ENCODE measurements at places on chromosomes 12 and 14.

DNA sequence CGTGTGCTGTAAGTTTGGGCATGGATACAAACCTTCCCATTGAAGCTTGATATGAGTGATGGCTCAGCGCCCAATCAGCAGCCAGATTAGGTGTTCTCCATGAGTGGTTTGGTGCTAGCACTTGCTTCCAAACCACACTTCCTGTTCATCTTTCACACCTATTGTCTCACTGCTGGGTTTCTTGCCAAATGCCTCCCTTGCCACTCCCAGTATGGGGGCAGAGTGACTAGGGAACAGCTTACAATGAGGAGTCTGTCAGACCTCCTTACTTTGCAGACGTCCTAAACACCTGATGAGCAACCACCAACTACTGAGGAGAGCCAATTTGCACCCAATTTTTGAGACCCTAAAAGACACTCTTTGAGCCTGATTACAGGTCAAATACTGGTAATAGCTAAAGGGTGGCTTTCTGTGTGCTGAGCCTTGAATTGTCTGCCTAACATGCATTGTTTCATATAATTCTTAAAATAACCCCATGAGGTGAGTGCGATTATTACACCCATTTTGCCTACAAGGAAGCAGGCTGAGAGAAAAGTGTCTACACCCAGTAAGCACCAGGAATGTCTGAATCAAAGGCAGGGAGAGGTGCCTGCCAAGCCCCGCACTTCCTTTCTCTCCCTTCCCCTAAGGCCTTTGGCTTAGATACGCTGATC lies 48.4 kb upstream of the FOS start:
- DNase-seq: no peak

- DNase-seq: no peak
These were observed 2.6 kb downstream of the MYF6 start for GRCh38 chr12:80709811-80710726.

DNA sequence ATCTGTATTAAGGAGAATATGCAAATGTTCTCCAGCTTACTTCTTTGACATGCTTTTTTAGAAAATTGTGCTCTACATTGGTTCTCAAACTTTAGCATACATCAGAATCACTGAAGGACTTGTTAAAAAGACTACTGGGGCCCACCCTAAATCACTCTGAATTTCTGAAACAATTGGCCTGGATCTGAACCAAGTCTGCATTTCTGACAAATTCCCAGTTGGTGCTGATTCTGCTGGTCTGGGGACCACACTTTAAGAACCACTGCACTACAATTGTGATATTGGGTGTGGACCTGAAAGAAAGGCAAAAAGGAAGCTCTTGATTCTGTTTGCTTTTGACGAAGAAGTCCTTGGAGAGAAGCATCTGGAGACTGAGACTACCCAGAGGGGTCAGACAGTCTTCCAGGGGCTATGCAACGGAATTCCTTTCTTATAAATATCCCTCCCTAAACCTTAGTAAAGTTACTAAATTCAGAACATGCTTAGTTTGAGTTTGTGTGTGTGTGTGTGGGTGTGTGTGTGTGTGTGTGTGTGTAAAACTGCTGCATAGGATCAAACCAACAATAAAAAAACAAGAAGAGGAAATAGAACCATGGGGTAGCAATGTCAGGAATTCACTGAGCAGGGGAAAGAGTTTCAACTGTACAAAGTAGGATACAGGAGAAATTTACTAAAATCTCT lies 36.8 kb downstream of the EAPP start:
- DNase-seq: no peak

DNA sequence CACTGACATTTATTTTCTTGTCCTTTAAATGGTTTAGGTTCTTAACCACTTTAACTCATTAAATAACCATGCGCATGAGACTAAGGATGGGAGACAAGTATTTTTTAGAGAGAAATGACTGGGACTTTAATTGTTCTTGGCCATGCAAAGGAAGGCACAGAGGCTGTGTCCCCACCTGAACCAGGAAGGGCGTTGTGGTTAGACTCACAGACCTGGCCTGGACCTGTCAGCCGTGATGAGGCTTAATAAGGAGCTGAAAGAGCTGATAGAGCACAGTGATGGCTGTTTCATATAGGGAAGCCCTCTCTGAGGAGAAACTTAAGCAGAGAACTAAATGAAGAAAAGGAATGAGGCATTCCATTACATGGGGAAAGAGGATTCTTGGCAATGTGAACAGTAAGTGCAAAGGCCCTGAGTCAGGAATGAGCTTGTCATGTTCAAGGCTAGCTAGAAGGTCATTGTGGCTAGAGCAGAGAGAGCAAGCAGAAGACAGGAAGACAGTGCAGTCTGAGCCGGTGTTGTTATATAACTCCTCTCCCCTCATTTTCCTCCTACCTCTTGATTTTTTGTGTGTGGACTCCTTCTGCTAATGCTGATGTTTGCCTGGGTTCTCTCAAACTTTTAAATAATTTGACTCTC lies 74.4 kb upstream of the ANO4 start:
- no peak for DNase-seq

- no peak for DNase-seq
These were observed 604 bp upstream of the MAGOHB start for GRCh38 chr12:10614056-10614370.

GRCh38 chr12:4978737-4979136 lies 64.9 kb upstream of the KCNA5 start:
- no peak for DNase-seq

- no peak for DNase-seq
These were observed 23.2 kb upstream of the BICD1 start for GRCh38 chr12:32083489-32083888.

GRCh38 chr12:71445071-71445470 lies 5.5 kb downstream of the LGR5 start:
- no peak for DNase-seq

GRCh38 chr12:71503579-71504391 lies 64.2 kb downstream of the LGR5 start:
- DNase-seq: peak; percentile 70

- DNase-seq: peak; percentile 83
These were observed 186.7 kb upstream of the NEDD1 start for GRCh38 chr12:96720363-96720705.

Measured in NCI-H748 treated with DMSO at 0.1 percent for 48 hours (cell line).